Foreskin keratinocyte (primary cell): ENCODE measurements at places on chromosomes 12 and 14. TPM values are rescaled to one million over a fixed set of nuclear protein-coding genes. Genes with fewer than 3 reads are reported as not detected.

FSCB gene
- not detected in 2 replicates for polyA plus RNA-seq

GPR65 gene
- not detected in 2 replicates for polyA plus RNA-seq

ALDH1L2 gene
- polyA plus RNA-seq, result 1.6 and 4.4 TPM in 2 replicates

AKAP6 gene
- 0.20 and 0.35 TPM in 2 replicates for polyA plus RNA-seq

POTEG gene
- not detected in 2 replicates for polyA plus RNA-seq
